Retina (tissue), 1 donor: ENCODE measurements at places on chromosomes 1 and 21.

- DNase-seq, result no peak
Measured at GRCh38 chr1:47663286-47663685, 225.4 kb downstream of the FOXD2 start.

- DNase-seq, result no peak
Measured at GRCh38 chr1:58136387-58136786, 410.1 kb downstream of the OMA1 start.

- no peak for DNase-seq
Measured at GRCh38 chr1:182568647-182569284, 20.3 kb downstream of the RNASEL start.

DNA sequence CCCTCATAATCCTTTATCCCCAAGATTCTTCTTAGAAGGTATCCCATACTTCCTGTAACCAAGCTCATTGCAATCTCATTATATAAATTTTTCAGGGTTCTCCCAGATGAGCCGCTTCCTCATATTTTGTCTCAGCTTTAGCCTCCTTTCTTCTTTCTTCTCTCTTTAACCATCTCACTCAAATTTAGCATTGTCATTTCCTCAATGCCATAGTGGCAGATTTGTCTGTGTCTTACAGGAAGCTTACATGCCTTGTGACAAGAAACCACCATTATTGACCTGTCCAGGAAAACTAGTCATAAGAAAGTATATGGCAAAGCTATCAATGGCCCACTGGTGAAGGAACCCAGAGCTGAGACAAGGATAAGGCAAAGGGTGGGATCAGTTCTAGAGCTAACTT, 6.0 kb upstream of the FCRL2 start:
- no peak for DNase-seq

- no peak for DNase-seq
Measured at GRCh38 chr1:52919051-52919722, 2.4 kb downstream of the ECHDC2 start.

- DNase-seq, result no peak
Measured at GRCh38 chr21:22192766-22193165, 1194.6 kb downstream of the NCAM2 start.

- no peak for DNase-seq
Measured at GRCh38 chr1:91854852-91855534, 31.0 kb downstream of the TGFBR3 start.

DNA sequence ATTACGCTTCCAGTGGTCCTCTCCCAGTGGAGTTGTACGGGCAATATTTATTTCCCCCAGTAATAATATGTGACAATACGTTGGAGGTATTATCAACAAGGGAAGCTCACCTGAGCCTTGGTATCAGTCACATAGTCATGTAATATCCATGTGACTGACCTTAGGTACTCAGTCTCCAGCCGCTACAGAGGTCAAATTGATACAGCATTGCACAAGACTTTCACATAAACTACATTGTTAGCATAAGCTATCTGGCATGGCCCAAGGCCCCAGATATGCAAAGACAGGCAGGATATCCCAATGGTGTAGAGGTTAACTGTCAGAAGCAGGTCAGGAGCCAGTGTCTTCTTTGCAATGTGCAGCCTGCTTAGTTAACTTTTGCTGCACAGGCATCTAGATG, 15.3 kb upstream of the CHIT1 start:
- no peak for DNase-seq

DNA sequence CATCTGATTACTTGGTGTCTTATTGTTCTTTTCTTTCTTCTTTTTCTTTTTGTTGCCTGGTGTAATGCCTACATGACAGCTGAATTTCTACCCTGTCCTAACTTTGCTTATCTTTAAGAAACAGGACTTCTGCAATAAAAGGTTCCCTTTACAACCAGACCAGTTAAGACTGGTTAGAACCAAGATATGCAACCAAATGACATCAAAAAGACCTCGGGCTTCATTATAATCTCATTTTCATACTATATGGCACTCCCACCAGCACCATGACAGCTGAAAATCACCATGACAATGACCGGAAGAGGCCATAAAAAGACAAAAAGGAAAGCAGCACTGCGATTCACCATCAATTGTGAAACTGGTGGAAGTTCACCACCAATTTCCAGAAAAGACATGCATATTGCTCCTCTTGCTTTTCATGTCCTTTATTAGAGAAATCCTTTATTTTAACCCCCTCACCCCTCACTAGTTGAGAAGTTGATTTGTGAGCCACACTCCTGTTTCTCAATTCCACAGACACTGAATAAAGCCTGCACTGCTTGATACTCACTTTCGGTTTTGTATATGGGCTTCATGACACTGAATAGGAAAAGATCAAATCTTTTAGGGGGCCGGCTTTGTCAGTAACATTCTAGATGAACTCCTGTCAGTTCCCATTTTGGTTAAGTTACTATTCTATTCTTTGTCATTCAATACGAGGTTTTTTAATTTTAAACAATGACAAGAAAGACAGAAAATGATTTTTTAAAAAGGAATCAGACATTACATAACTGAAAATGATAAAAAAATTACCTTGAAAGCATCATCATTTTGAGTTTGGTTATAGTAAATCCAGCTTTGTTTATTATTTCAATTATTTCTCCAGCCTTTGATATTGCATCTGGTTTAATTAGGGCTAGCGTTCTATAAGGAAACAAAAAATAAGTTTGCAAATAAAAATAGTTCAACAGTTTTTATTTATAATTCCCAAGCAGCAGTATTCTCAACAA, 58.1 kb downstream of the NME7 start:
- DNase-seq, result peak; percentile 21

GRCh38 chr1:192539297-192540092, 36.1 kb upstream of the RGS1 start:
- DNase-seq, result peak; percentile 20

DNA sequence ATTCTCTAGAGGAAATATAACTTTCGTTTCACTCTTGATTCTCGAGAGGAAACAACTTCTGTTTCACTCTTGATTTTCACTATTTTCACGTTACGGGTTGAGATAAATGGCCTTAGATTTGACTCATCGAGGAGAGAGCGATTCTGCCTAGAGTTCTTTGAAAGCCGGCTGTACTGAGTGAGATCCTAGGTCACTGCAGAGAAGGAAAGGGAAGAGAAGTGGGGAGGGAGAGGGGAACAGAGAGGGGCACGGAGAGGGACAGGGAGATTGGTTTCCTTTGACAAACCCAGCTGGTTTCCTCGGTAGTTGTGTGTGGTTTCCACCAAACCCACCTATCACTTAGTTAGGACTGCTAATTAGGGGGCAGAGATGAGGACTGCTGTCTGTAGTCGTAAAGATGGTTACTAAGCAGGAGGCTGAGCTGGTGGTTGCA, 21.6 kb upstream of the GPR137B start:
- DNase-seq, result no peak

DNA sequence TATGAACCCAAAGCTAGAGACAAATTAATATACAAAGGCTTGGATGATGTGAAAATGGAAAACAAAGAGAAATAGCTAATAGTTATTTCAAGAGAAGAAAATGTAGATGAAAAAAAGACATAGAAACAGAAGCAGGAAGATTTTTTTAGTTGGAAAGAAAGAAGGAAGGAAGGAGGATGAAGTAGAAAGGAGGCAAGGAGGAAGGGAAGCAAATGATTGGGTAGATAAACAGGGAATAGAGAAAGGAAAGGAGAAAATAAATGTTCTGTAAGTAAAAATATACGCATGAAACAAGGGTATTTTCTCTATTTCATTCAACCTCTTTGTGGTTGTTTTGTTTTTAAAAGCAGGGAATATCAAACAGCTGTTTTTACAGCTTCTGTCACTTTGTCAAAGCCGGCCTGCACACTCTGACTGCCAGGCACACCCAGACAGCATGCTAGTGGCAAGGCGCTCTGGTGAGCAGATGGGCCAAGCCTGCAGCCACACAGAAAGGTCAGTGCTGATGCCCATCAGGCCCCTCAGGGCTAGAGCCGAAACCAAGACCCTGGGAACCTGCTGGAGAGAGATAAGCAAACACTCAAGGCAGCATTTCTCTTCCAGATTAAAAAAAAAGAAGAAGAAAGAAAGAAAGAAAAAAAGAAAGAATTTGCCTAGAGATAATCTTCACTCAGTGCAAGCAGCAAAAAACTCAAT, 72.9 kb upstream of the CTTNBP2NL start:
- no peak for DNase-seq

DNA sequence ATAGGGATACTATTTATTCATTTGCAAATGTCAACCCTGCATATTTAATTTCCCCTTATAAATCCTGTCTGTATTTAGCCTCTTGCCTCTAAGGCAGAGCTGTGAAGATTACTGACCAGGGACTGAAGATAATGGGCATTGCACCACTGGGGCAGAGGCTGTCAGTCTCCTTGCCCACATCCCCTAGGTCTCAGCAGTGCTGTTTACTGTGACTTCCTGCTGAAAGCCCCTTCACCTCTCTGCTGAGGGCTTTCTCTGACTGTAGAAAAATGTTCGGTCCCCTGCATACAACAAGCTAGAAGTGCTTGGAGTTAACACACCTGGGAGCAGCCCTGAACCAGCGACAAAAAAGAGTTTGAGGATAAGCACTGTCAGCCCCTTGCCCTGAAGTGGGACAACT, 28.8 kb downstream of the SLC5A9 start:
- no peak for DNase-seq

- DNase-seq, result no peak
Measured at GRCh38 chr1:24276791-24277190, 42.4 kb upstream of the GRHL3 start.

- DNase-seq, result no peak
Measured at GRCh38 chr1:218339267-218339831, 5.8 kb upstream of the TGFB2 start.

GRCh38 chr1:179785031-179785431, 41.9 kb downstream of the FAM163A start:
- DNase-seq, result peak; percentile 46

DNA sequence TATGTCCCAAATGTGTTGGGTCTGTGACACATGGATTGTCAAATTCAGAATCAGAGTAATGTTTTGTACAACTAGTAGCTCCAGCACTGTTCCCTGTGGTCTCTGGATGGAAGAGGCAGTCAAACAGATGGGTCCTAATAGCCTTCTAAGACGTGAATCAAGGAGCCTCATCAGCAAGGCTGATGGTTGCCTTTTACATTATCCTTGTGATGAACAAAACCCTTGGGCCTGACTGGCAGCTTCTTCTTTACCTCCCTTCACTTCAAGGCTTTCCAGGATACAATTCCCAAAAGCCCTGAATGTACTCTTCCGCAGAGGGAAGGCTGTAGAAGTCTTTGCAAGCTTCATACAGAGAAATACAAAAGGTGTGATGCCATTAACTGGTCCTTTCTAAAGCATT, 633.3 kb downstream of the USP25 start:
- peak; percentile 64 for DNase-seq

GRCh38 chr21:15751546-15751945, 21.8 kb downstream of the USP25 start:
- no peak for DNase-seq

DNA sequence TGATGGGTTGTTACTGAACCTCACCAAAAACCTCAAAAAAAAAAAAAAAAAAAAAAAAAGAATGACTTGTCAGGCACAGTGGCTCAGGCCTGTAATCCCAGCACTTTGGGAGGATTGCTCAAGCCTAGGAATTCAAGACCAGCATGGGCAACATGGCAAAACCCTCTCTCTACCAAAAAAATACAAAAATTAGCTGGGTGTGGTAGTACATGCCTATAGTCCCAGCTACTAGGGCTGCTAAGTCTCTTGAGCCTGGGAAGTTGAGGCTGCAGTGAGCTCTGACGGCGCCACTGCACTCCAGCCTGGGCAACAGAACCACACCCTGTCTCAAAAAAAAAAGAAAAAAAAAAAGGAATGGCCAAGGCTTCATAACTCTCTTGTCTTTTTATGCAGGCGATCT, 11.1 kb downstream of the CHAF1B start:
- no peak for DNase-seq

- DNase-seq, result peak; percentile 9
Measured at GRCh38 chr1:114750780-114751179, 7.0 kb downstream of the CSDE1 start.

DNA sequence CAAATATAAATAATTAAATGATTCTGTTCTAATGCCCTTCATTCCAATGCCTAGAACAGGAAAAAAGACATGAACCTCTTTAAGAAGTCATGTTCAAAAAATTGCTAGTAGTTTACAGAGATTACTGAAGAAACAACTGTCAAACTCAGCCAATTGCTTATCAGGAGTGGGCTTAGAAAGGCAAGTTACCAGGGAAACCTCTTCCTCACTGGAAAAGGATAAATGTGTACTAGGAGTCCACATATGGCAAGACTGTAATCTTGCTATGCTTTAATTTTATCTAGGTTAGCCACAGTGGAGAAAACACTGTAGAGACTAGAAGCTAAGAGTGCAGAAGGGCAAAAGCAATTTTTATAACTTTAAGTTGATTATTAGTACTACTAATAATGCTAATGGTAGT, 42.1 kb upstream of the DEPDC1 start:
- no peak for DNase-seq

DNA sequence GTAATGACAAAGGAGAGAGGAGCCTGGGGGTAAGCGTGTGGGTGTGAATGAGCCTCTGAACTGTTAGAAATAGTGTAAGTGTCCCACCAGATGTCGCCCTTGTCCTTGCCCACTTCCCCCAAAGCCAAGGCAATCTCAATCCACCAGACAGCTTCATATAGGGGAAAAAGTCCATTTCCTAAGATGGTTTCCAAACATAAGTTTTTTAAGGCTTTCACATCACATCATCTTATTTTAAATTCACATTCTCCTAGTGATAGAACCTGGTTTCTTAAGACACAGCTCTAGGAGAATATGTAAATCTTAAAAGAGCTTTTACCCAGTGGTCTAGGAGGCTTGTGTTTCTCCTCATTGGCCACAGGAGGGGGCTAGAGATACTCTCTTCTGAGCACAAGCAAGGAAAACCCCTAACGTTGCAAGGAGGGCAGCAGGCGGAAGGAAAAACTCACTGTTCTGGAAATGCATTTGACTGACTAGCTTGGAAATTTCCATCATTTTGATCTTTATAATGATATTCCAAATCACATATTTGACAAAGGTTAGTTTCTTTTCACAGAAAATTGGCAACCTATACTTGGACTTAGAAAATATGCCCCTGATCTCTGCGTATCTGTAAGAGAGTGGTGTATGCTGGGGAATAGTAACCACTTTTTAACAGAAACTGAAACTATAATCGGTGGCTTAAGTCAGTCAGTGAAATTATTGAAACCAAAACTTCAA, 51.9 kb upstream of the LPAR3 start:
- DNase-seq, result peak; percentile 92

- DNase-seq, result no peak
Measured at GRCh38 chr1:196152975-196153374, 455.3 kb downstream of the KCNT2 start.

GRCh38 chr1:76759171-76759860, 108.0 kb upstream of the ST6GALNAC5 start:
- no peak for DNase-seq

DNA sequence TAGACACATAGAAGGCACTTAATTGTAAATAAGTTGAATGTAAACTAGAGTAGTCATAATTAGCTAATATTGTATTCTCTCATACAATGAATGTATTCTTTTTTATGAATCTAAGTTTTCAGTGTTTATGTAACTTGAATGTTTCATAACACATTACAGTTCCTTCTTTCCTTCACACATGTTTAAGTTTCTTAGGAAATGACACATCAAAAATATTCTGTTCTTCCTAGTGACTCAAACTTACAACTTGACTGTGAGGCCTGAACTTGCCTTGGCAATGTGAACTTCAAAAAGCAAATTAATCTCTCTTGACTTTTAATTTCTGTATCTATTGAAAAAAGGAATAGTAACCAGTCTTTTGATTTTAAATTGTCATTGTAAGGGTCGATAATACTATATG, 700.1 kb downstream of the KCNT2 start:
- DNase-seq, result no peak
